ENCODE measurements at places on chromosomes 2 and 18.

- peak; percentile 81 for DNase-seq
Measured at GRCh38 chr2:225002039-225002655, 40.1 kb downstream of the DOCK10 start.

GRCh38 chr2:121686218-121686617, 37.0 kb upstream of the CLASP1 start:
- DNase-seq = no peak

GRCh38 chr2:113111823-113112287, 15.5 kb upstream of the IL1RN start:
- DNase-seq = no peak

DNA sequence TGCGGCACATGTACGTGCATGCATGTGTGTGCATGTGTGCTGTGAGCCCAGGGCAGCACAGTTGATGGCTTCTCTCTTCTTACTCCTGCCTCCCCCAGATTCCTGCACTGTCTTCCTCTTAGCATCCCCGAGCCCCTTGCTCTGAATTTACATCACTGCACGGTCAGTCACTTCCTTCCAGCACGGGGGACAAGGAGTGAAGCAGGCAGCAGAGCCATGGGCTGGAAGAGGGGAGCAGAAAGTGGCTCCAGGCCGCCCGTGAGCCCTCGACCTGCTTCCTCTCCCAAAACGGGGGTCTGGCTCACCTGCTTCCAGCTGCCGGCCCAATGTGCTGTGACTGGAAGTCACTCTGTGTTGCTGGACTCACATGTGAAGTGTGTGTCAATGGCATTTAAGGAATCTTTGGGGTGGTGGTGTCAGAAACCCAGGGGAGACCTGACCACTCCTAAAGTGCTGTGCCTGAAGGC, 106.1 kb downstream of the FAM210A start:
- DNase-seq = peak; percentile 36

- no peak for DNase-seq
Measured at GRCh38 chr2:150782613-150783012, 295.1 kb upstream of the RND3 start.

DNA sequence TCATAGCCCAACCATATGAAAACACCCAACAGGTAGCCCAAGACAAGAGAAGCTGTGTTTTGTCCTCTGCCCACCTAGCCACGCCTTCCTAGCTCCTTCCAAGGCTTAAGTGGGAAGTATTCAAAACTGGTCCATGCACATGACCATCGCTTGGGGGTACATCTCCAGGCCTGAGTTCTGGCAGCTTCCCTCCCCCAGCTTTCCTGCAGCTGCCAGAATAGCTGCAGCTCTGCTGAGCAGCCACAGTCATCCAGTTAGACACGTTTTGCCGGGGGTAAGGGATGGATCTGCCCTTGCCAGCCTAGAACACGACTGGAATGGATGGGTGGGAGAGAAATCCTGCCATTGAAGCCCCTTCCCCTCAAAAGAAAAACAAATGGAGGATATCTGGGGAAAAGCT, 166.8 kb downstream of the NRP2 start:
- DNase-seq = no peak

DNA sequence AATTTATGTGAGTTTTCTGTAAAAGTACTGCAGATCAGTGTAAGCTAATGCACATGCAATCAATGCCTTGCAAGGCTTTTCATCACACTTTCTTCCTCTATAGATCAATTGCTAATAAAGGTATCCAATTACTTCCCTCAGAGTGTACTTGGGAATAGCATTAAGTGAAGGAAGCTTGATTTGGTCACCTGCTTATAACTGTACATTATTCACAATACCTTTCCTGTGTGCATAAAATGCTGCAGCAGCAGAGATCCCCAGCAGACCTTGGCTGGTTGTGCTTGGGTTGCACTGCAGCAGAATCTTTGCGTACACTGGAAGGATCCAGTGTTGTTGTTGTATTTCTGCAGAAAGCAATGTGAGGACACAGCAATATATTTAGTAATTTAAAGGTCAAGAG, 18.5 kb upstream of the SCN9A start:
- DNase-seq = no peak

GRCh38 chr18:57619876-57620275, 1.8 kb downstream of the NARS1 start:
- no peak for DNase-seq

DNA sequence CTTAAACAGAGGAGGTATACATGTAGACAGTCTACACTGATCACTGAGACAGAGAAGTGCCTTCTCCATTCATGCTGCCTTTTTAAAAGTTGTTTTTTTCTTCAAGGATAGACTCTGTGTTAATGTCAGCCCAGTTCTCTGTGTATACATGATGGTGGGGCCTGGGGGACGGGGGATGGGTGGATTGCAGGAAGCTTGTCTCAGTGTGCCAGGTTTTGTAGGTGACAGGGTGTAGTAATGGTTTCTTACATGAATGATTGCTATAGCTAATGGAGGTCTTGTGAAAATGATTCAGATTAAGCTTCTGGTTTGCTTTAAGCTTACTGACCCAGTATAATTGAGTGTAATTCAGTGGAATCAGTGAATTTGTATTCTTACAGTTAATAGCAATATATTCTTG, 423.6 kb downstream of the PTPRM start:
- no peak for DNase-seq

- DNase-seq = peak; percentile 47
Measured at GRCh38 chr2:224775647-224776046, 59.5 kb upstream of the CCDC195 start.

DNA sequence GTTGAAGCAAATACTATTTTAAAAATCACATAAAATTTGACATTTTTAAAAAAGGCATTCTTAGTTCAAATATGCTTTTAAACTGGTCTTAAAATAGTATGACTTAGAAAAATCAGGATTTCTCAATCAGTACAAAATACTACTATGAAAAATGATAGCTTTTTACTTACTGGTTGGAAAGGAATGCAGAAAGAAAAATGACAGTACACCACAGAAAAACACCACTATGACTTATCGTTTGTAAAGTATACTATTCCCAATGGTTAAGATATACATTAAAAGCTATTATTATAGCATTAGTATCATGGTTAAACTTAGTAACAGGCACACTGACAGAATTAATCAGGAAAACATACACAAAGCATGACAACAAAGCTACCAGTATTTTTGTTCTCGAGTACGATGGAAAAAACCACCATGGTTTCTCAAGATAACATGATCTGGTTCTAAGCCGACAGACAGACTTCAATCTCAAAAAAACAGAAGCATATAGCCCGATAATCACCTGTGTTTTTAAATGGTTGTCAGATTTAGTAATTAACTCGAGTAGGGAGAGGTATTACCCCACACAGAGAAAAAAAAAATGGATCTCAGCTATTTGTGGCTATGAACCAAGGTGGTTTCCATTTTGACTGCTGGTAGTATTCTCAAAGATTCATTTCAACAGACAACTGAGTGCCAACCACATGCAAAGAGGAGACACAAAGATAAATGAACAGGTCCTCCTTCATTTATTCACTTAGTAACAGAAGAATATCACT, 39.1 kb downstream of the CUL3 start:
- no peak for DNase-seq

- peak; percentile 70 for DNase-seq
Measured at GRCh38 chr2:234840336-234840735, 111.5 kb upstream of the SH3BP4 start.

GRCh38 chr2:145677371-145677770, 1157.5 kb upstream of the ZEB2 start:
- no peak for DNase-seq

- peak; percentile 24 for DNase-seq
Measured at GRCh38 chr2:222483513-222484039, 59.2 kb downstream of the SGPP2 start.

GRCh38 chr2:1481406-1482252, 68.4 kb downstream of the TPO start:
- DNase-seq = no peak

- DNase-seq = no peak
Measured at GRCh38 chr2:160298960-160299359, 98.9 kb upstream of the ITGB6 start.

DNA sequence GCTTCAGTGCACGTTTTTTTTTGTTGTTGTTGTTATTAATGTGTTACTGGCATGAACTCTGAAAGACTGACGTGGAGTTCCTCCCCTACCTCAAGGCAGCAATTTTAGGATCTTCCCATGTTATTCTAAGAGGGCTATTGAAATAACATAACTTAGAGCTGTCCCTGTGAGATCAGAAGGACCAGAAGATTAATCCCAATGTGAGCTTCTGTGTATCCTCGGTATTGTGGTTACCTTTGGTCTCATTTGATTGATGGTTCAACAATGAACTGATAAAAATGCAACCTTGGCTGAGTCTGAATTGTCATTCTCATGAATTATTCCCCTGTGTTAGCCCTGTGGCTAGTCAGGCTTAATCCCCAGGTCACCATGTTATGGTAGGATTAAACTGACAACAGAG, 394.1 kb downstream of the TRIB2 start:
- no peak for DNase-seq
